ENCODE measurements at places on chromosomes 7 and 10. TPM values are rescaled to one million over a fixed set of nuclear protein-coding genes. Genes with fewer than 3 reads are reported as not detected.

PIK3CG gene
- 3.0 TPM for polyA plus RNA-seq

BLNK gene
- polyA plus RNA-seq = 63.0 TPM

PODXL gene
- 626 TPM for polyA plus RNA-seq

BMPR1A gene
- polyA plus RNA-seq = 81.8 TPM

NRG3 gene
- polyA plus RNA-seq = 10.9 TPM

NSUN5 gene
- polyA plus RNA-seq = 8.9 TPM

XPNPEP1 gene
- polyA plus RNA-seq = 81.8 TPM

- DNase-seq = no peak
Observed at GRCh38 chr7:30698481-30698880, 16.2 kb upstream of the CRHR2 start.

DNA sequence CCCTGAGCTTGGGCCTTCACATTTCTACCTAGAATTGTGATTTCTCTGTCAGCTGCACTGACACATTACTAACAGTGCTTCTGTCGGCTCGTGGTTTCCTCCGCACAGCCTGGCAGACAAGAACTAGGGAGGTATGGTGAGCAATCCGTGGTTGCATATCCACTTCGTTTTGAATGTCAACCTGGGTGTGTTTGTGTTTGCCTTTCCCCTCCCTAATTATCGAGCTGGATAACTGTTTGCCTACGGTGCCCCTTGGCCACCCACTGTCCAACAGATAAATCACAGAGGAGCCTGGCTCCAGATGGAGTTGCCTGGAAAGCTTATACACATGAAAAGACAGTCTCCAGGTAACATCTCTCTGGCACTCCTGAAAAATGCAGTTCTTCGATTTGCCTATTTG, 228.8 kb downstream of the TRIL start:
- DNase-seq = no peak

- DNase-seq = no peak
Observed at GRCh38 chr10:88082391-88082790, 219.0 kb downstream of the PTEN start.

DNA sequence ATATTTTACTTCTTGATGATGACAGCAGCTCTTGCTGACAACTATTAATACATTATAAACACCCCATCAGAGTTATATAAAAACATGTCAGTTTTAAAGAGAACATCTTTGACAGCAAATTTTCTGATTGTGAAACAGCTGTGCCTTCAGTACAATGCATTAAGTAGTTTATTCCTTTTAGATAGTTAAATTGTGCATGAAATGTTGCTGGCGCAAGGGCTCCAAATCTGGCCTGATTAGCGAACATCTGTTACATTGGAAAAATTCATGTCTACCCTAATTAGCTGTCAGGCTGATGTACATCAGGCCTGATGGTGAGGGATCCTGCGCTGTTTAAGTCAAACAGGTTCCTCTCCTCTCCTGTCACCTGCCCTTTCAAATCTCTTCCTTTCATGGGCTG, 171.9 kb upstream of the SP8 start:
- DNase-seq = no peak

- DNase-seq = no peak
Observed at GRCh38 chr7:46775776-46776175, 806.1 kb downstream of the TNS3 start.

Measured in left renal pelvis (tissue), 4 donors.